ENCODE measurements at places on chromosomes 16 and 17. TPM values are rescaled to one million over a fixed set of nuclear protein-coding genes. Genes with fewer than 3 reads are reported as not detected.
A peak's percentile ranks its signal among the peaks of the same experiment; 100 is the strongest.

SHISA9 gene
- not detected for total RNA-seq

- DNase-seq: no peak
Observed at GRCh38 chr17:49848019-49848473, at the start of gene TAC4. Gene TAC4, minus strand, starts transcription at chr17:49848069. Its CDS starts 52 bp downstream, at chr17:49848017.

ADGRG3 gene
- not detected for total RNA-seq

- no peak for DNase-seq
Observed at GRCh38 chr16:63890081-63890480, 1231.8 kb downstream of the CDH11 start.

DNA sequence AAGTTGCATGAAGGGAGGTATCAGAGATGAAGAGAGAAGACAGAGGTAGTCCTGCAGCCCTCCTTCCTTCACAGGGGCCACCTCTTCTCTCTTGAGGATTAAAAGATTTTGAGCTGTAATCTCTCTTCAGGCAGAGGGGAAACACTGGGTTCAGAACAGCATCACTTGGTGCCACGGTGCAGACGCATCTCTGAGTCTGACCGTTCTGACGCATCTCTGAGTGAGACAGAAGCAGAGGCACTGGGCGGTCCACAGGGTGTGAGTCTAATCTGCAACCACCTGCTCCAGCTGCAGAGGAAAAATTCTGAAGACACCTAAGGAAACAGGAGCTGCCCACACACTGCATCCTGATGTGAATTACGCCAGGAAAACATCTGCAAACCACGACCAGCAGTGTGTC lies 5.3 kb upstream of the KRT37 start:
- DNase-seq: no peak

GRCh38 chr16:22979038-22979437 lies 165.1 kb downstream of the HS3ST2 start:
- DNase-seq: no peak

DNA sequence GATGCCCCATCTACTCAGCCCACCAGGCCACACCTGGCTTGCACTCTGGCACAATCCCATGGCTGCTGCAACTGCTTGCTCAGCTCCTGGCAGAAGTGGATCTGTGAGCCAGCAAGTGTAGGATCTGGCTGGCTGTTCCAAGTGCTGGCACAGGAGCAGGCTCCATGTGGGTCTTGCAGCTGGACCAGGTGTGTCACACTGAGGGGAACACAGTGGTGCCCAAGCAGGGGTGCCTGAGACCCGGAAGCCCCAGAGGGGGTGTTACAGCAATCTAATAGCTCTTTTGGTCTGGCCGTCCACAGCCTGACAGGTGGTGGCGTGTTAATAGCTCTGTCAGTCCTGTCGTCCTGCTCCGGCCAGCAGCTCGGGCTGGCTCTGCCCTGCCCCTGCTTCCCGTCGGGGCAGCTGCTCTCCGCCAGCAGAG lies 19.6 kb upstream of the GOT2 start:
- DNase-seq: no peak

- DNase-seq: no peak
Observed at GRCh38 chr17:7460850-7461660, 16.2 kb downstream of the CHRNB1 start.

GRCh38 chr16:12240036-12240435 lies 263.5 kb downstream of the SNX29 start:
- DNase-seq: no peak

DNA sequence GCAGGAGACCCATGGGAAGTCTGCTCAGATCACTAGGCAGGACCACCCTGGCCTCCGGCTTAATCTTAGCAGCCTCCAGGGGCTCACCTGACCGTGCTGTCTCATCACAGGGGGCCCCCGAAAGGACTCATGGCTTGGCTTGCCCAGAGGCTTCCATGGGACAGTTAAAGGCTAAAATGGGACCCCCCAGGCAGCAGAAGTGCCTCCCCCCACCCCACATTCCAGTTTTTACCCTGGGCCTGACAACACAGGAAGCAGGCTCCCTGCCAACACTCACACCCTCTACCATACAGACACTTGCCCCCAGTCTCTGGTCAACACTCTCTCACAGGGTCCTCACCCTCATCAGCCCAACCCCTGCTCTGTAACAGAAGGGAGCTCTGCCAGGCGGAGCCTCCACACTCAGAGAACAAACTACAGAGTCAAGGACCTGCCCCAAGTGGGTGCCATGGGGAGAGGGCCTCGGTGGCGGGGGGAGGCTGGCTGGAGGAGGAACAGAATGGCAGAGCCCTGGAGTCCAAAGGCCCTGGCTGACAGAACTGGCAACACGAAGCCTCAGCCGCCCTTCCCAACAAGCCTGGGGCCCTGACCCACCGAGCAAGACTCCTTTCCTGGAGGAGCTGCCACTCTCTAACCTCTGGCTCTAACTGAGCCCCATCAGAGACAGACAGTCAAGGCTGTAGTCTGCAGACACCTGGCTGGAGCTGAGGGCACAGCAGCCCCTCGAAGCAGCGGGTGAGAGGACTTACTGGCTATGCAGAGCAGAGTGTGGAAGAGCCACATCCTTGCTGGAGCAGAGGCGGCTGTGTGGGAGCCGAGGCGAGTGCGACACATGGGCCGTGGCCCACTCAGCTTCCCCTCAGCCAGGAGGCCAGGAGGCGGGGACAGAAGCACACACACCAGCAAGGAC lies at the start of gene ITGAE:
TSS of gene ITGAE (minus strand) at position 827 of the 910 bp plus-strand sequence. CDS start at position 783, 44 bp downstream.
- no peak for DNase-seq

DNA sequence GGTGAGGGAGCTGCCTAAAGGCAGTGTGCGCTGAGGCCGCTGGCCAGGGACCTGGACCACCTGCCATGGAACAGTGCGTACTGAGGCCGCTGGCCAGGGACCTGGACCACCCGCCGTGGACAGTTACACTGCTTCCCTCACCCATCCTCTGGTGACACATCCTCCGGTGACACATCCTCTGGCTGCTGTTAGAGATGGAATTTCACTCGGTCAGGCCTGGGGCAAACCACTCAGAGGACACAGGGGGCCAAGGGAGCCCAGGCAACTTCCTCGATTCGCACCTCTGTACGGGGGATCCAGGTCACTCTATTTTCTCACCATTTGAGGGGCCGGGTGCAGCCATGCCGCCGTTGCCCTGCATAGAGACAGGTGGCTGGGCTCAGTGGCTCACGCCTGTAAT lies 32.4 kb upstream of the RPTOR start:
- no peak for DNase-seq

DNA sequence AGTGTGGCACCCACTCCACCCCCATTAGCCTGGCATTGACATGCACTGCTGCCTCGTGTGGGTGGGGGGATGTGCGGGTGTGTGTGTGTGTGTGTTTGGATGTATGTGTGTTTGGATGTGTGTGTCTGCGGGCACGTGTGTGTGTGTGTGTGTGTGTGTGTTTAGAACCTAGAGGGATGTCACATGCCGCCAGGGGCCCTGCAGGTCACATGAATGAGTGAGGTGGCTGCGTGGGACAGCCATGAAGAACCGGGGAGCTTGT lies 9.0 kb downstream of the KATNB1 start:
- DNase-seq: no peak

DNA sequence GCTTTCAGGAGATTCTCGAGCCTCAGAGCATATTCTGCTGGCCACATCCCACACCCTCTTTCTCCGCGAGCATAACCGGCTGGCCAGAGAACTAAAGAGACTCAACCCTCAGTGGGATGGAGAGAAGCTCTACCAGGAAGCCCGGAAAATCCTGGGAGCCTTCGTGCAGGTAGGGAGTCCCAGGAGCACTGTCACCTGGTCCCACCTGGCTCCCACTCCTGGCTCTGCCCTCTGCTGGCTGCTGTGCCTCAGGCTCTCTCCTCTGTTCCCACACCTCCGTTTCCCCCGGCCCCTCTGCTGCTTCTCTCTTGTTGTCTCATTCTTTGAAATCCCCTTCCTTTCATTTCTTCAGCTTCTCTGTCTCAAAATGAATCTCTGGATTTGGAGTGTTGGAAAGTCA lies 16.4 kb downstream of the LPO start:
- peak; percentile 22 for DNase-seq

DNA sequence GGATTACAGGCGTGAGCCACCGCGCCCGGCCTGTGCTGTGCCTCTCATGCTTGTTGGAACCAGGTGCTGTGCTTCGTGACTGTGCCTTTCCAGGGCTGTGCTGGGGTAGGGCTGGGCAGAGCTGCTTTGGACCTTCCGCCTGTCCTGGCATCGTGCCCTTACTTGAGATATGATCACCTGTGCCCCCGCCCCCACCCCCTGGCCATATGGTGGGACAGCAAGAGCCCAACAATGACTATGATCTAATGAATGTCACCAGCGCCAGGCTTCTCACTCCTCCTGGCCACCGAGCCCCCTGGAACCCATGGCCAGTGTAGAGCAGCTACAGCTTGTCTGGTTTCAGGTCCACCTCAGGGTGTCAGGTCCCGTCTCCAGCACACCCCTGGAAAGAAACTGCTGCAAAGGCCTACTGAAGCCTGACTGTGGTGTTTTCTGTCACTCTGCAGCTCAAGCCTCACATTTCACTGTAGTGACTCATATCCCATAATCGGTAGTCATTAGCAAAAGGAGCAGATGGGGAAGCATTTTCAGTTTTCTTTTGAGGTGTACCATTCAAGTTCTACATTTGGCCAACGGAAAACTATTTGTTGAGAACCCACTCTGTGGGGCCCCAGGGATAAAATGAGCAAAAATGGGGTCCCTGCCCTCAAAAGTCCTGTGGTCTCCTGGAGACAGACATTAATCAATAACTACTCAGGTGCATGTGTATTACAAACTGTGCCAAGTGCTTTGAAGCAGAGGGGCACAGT lies 22.1 kb downstream of the FCSK start:
- peak; percentile 49 for DNase-seq

Data from HCT116 (cell line).